ENCODE measurements at places on chromosomes 13 and 19.

DNA sequence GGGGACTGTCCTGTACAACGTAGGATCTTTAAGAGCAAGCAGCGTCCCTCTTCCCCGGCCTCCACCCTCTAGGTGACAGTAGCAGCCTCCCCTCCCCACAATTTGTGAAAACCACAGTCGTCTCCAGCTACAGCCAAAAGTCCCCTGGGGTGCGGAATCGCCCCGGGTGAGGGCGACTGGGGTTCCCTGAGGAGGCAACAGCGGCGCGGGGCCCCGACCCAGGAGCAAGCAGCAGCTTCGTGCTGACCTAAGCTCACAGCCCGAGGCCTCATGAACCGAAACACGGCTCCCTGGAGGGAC, 322 bp downstream of the ZNF558 start:
- no peak for DNase-seq

- DNase-seq = no peak
Measured at GRCh38 chr19:7851623-7852500, 21.8 kb downstream of the EVI5L start.

DNA sequence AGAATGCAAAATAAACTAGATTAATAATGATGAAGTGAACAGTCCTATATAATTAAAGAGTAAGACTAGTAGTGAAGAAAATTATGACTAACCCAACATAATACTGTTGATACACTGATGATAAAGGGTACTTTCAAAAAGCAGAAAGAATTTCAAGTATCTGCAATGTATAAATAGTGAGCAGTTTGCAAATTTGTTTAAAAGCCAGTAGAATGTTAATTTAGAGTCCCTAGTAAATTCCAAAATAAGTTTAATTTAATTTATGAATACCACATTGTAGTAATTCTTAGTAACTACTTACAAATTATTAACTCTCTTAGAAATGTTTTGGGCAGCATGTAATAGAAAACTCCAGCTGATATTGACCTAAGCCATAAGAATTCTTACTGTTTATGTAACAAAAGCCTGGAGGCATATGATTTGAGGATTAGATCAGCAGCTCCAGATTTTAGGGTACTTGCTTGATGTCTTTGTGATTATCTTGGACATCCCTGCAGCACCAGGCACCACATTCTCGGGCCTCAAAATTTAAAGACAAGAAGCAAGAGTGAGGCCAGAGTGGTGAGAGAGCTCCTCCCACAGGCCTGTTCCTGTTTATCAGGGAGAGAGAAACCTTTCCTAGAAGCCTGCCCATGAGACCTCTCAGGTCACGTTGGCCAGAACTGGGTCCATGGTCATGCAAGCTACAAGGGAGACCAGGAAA, 67.6 kb upstream of the TDRD3 start:
- DNase-seq = no peak

DNA sequence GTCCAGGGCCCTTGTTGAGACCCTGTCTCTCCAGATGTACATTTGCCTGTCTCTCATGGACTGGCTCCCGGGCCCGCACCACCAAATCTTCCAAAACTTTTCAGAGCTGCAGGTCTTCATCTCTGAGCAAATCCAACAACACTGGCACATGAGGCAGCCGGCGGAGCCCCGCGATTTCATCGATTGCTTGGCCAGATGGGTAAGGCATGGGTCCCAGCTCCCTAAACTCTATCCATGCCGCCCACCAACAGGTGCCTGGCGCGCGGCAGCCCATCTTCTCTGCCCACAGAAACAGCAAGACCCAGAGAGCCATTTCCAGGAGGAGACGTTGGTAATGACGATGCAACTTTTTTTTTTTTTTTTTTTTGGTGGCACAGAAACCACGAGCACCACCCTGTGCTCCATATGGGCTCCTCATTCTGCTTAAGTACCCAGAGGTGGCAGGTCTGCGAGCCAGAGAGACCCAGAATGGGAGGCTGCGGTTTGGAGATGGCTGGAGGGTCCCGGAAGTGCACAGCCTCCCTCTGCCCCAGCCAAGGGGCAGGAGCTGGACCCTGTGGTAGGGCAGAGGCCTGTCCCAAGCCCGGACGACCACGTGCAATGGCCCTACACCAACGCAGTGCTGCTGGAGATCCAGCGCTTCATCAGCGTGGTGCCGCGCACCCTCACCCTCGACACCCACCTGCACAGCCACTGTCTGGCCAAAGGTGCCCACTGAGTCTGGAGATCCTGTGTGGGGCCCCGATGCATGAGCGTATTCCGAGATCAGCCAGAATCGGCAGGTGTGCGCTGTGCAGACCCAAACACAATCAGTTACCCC, 22.6 kb downstream of the CYP2F1 start:
- no peak for DNase-seq

- DNase-seq = no peak
Measured at GRCh38 chr13:34507630-34508029, 434.4 kb upstream of the NBEA start.

DNA sequence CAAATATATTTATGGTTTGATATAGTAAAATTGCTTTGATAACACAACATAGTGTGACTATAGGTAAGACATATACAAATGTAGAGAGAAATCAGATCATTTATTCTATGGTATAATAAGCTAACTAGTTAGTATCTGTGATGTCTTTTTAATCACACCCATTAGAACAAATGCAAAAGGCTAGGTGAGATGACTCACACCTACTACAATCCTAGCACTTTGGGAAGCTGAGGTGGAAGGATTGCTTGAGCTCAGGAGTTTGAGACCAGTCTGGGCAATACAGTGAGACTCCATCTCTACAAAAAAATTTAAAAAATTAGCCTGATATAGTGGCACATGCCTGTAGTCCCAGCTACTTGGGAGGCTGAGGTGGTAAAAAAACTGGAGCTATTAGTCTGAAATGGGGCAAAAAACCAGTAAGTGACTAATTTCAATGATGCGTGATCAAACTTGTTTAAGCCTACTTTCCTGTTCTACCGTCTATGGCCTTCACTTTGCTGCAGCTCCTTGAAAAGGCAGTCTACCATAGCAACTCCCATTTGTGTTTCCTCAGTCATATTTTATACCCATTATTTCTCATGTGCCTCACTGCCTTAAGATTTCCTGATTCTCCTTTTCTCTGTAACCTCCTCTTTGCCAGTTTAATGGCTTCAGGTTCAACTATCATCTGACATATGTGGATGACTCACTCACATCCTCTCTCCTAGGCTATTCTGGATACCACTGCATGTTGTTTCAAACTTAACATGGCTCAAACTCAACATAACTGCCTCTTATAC, 12.5 kb downstream of the ALG5 start:
- no peak for DNase-seq

- no peak for DNase-seq
Measured at GRCh38 chr19:18489627-18490184, 32.2 kb downstream of the ELL start.

DNA sequence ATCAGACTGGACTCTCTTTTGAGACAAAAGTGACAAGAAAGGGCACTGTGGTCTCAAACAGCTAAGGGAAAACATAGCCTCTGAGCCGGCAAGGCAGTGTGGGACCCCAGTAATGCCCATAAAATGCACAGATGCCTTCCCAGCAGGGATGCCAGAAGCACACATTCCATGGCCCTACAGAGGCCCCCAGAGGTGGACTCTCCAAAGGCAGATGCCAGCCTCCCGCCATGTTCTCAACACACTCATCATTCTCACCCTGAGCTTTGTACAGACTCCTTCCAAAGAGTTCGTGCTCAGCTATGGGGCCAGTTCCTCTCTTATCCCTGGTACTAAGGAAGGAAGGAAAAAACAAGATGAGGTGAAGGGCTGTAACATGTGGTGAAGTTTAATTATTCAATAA, 67.1 kb upstream of the ATP12A start:
- DNase-seq = no peak

DNA sequence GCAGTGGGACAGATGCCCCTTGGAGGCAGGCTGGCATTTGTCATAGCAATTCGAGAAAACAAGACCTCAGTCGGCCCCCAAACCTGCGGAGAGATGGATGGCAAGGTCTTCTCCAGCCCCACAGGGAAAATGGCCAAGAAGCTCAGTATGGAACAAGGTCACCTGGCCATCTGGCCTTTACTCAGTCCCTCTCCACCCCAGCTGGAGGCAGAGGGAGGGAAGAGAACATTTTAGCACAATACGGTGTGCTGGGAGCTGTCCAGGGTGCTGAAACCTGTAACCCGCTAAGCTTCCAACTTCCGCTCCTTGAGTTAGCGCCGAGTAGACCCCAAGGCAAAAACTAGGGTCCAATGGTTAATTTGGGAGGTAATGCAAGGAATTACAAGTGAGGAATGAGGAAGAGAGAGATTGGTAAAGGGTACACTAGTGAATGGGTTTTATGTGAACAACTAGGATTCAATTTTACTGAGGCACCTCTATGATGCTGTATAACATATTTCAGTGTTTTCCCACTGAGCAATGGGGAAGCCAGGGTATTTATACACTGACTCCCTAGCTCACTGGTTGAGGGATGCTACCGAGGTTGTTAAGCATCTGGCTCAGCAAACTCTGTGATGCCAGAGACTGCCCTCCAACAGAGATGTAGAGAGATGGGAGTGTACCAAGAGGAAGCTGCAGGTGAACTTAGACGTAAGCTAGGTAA, 64.3 kb downstream of the CACNA1A start:
- no peak for DNase-seq

GRCh38 chr13:77975358-77976042, 56.9 kb upstream of the EDNRB start:
- DNase-seq = no peak

- DNase-seq = no peak
Measured at GRCh38 chr13:73948848-73949529, 185.2 kb downstream of the KLF12 start.

- no peak for DNase-seq
Measured at GRCh38 chr19:32174386-32175113, 170.9 kb upstream of the ZNF507 start.

DNA sequence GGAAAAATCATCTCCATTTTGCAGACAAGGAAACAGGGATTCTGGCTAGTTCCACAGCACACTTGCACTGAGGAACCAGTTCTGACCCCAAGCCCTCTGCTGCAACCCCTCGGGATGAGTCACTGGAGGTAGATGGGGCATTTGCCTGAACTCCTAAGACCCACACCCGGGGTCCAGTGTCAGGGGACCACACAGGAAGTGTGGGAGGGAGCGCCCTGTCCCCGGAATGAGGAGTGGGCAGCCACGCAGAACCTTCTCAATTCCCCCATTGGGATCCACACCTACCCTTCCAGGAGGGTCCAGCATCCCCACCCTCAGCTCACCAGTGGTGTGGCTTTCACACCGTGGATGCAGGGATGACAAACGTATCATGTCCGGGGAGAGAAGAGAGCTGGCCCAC, 62.7 kb downstream of the TSHZ3 start:
- DNase-seq = no peak

DNA sequence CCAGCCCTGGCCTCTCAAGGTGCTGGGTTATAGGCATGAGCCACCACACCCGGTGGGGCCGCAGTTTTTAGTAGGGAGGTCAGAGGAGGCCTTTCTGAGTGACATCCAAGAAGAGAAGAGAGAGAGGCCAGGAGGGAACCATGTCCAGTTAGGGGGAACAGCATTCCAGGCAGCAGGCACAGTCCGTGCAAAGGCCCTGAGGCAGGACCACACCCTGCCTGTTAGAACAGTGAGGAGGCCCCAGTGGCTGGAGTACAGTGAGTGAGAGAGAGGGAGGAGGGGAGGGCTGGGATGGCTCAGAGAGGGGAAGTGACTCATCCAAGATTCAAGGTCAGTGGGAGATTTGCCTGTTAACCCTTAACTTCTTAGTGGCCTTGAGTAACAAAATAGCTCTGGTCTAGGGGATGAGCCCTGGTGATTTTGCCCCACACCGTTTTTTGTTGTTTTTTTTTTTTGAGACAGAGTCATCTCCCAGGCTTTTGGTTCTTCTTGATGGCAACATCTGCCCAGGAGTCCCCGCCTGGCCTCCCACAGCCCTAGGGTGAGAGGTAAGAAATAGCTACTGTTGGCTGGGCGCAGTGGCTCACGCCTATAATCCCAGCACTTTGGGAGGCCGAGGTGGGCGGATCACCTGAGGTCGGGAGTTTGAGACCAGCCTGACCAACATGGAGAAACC, 2.7 kb upstream of the PLIN3 start:
- no peak for DNase-seq

DNA sequence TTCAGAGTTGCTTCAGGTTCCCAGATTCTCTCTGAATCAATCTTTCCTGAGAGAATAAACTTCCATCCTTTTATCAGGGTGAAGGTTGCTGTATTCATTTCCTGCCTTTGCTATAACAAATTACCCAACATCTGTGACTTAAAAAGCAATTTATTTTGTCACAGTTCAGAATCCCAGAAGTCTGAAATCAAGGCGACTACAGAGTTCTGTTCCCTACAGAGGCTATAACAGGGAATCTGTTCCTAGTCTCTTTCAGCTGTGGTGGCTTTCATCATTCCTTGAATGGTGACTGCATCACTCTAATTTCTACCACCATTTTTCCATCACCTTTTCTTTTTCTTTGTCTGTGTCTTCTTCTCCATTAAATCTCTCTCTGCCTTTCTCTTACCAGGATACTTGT, 459.3 kb upstream of the PRR20A start:
- no peak for DNase-seq

GRCh38 chr19:45187421-45188100, 9.0 kb downstream of the BLOC1S3 start:
- DNase-seq = peak; percentile 47

DNA sequence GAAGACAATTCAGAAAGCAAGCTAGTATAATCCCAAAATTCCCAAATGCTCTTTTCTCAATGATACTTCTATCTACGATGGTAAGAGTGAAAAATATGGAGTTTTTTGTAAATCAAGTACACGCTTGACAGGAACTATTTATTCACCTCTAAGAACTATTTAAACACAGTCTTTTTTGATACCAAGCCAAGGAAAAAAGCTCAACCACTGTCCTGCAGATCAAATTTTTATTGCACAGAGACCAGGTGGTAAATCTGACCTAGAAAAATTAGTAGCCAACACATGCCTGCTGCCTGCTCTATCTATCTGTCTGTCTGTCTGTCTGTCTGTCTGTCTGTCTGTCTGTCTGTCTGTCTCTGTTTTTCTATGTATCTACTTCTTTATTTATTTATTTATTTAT, 292.2 kb downstream of the MZT1 start:
- DNase-seq = no peak

GRCh38 chr19:4327252-4327876, 11.3 kb downstream of the STAP2 start:
- DNase-seq = no peak

- DNase-seq = no peak
Measured at GRCh38 chr13:93996481-93996880, 483.0 kb downstream of the DCT start.

DNA sequence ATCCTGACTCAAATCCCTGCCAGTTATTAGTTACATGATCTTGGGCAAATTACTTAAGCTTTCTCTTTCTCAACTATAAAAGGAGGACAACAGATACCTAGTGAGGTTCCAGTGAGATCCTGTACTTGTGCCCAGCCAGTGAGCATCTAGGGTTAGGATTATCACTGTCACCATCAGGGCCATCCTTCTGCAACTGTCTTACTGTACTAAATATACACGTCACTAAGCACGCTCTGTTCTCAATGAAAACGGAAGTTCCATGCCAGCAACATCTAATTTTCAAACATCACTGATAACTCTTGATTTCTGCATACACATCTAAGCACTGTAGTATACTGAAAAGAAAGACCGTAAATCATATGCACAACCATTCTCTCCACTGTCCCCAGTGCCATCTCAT, 70.0 kb downstream of the FOXO1 start:
- no peak for DNase-seq

Data from GM18507 (cell line).